C1 segment of cervical spinal cord (tissue), 14 donors: ENCODE measurements at places on chromosomes 16 and 17.

- DNase-seq = no peak
Measured at GRCh38 chr16:15897834-15898254, 9.4 kb upstream of the CEP20 start.

- DNase-seq = no peak
Measured at GRCh38 chr16:27719106-27719445, 169.1 kb downstream of the KATNIP start.

DNA sequence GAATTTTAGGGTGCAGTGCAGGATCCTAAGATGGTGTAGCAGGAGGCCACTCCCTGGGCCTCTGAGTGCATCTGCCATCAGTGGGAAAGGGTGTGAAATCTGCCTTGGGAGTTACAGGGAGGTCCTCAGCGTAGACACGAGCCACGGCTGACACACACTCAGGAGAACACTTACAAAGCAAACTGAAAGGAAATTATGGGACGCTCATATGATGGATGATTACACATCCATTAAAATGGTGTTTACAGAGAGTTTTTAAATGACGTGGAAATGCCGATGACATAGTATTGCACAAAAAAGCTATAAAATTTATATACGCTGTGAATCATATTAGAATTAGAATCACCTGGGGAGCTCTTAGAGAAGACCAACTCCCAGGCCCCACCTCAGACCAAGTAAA is 175.2 kb downstream of the CCDC182 start:
- DNase-seq = no peak

- DNase-seq = no peak
Measured at GRCh38 chr17:3835410-3836229, 10.4 kb downstream of the NCBP3 start.

DNA sequence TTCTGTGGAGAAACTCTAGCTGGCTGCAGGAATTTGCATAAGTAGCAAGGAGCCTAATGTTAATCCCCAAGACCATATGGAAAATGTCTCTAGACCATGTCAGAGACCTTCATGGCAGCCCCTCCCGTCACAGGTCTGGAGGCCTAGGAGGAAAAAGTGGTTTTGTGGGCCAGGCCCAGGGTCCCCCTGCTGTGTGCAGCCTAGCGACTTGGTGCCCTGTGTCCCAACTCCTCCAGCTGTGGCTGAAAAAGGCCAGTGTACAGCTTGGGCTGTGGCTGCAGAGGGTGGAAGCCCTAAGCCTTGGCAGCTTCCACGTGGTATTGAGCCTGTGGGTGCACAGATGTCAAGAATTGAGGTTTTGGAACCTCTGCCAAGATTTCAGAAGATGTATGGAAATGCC is 306.9 kb upstream of the CA10 start:
- no peak for DNase-seq

GRCh38 chr16:15396948-15397594 is 1.5 kb downstream of the MPV17L start:
- DNase-seq = no peak

DNA sequence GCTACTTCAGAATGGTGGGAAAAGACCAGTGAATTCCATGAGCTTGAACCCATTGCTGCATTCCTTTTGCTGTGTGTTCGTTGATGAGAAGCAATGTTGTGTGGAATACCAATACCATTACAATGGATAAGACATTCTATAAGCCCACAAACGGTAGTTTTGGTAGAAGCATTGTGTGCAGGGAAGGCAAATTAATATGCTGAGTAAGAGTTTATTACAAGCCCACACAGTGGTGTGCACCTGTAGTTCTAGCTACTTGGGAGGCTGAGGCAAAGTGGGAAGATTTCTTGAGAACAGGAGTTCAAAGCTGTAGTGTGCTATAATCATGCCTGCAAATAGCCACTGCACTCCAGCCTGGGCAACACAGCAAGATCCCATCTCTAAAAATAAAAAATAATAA is 19.9 kb upstream of the TENT4B start:
- DNase-seq = no peak

DNA sequence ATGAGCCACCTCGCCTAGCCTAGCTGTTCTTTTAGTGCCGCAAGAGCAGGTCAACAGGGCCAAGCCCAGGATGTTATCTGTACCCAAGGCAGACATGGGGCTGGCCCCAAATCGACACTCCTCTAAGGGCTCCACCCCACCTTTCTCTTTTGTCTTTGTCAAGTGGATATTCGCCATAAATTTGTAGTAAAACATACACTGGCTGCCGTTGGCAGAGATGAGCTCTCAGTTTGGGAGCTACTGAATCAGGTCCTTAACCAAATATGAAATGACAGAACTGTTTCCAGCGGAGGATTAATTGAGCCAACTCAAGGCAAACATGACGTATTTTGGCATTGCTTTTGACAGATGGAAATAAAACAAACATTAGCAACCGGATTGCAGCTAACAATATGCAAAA is 556.9 kb upstream of the CDH5 start:
- no peak for DNase-seq

- no peak for DNase-seq
Measured at GRCh38 chr17:43658900-43659299, 2.8 kb downstream of the MEOX1 start.

DNA sequence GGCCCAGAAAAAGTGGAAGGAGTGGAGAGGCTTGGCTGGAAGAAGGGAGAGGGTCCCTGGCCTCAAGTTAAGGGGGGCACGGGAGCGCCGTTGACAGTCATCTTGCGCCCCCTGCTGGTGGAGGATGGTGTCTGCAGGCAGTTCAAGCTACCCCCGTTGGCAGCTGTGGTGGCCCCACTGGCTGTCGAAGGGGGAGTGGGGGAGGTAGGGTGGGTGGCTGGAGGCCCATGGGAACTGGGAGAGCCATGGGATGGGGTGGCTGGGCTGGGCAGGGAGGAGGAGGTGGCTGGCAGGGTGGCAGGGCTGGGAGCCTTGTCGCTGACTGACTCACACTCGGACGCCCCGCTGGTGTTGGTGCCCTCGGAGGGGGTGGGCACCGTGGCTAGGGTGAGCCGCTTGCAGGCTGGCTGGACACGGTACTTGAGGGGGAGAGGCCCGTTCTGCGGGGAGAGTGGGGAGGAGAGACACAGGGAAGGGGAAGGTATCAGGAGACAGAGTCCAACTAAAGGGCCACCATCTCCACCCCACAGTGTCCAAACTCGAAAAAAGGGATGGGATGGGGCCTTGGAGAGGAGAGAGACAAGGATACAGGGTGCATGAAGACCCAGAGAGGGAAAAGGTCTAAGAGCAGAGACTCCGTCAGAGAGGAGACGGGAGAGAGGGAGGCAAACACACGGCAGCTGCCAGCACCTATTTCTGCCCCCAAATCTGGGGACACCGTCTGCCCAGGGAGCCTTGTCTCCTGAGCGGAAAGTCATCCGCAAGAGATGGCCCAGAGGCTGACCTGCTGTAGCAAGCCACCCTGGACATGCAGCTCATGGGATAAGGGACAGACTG is 5.2 kb downstream of the CISD3 start:
- DNase-seq = peak; percentile 17

DNA sequence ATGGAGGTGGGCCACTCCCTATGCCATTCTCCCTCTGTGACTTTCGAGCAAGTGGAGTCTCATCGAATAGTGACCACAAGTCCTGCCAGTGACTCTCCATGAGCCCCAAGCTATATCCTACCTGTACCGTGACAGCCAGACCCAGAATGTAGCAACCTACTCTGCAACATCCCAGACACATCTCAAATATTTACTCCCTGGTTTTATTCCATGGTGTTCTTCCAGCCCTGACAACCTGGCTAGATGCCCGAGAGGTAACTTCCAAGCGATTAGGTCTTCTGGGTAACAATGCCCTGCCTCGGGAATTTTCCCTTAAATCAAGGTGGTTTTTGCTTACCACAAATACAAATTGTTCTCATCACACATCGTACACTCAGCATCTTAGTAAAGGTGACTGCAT is 211.7 kb downstream of the ZFHX3 start:
- no peak for DNase-seq

DNA sequence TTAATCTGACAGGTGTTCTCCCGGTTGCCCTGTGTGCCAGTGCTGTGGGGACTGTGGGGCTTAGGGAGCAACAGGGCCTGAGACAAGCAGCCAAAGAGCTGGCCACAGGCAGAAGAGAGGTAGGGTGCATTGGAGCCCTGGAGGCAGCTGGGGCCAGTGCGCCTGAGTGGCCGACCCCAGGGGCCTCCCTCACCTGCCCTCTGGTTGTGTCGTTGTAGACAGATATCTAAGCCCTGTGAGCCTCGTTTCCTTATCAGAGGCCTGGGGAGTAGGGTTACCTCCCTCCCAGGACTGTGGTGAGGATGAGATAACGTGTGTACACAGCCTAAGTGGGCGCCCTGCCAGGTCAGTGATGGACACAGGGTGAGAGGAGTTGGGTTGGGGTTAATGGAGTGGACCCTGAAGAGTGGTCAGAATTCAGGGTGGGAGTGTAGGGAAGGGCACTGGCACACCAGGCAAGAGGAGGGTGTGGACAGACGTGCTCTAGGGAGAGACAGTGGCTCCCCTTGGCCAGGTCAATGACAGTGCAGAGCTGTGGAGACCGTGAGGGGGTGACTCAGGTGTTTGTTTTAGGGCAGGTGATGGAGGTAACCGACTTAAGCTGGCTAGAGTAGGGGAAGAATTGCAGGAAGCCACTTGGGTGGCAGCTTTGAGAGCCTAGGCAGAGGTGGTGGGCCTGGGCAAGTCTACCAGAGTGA is 3.4 kb downstream of the NARF start:
- no peak for DNase-seq

DNA sequence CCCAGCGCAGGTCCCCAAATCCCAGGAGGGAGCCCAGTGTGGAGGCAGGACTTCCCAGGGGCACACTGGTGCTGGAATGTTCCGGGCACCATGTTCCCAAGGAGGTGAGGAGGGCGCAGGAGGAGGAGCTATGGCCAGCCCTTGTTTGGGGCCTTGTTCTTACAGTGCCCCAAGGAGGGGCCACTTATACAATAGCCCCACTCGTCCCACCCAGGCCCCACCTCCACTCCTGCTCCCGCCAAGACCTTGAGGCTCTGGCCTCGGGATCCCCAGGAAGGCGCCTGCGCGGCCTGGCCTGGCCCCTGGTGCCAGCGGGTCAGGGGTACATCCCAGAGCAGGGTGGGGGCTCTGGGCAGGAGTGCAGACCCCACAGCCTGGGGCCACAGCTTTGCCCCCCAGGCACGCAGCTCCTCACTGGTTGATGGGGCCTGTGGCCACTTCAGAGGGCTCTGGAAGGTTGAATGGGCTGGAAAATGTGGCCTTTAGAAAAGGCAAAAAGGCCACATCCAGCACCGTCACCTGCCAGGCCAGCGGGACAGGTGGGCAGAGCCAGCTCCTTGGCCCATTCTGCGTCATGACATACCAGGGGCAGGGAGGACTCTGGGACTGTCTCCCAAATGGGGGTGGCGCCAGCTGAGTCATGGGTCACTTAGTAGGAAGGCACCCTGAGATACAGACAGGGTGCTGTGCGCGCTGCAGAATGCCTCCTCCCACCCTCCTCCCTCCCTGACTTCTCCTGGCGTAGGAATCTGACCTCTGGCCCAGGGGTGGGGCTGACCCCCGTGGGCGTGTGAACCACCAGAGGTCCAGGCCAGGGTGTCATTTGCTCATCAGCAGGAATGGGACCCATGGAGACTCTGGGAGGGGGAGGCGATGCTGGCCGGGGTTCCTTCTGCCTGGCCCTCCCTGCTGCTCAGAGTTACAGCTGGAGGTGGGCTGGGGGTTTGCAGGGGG is 32.3 kb upstream of the PVALEF start:
- no peak for DNase-seq

DNA sequence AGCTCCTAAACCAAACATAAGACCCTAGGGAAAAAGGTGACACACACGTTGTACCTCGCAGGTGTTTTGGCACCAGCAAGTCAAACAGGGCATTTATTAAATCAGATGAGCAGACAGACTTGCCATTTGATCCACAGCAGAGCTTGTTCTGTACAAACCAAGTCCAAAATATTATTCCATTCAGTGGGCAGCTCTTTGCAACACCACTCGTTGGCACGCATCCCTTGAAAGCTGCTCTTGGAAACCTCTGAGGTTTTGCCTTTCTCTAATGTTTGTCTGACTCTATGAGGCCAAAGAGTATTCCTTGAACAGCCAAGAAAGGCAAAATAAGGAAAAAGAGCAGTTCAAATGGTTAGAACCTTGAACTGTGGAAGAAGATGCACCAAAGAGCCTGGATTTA is 12.7 kb downstream of the TMEM100 start:
- DNase-seq = no peak

DNA sequence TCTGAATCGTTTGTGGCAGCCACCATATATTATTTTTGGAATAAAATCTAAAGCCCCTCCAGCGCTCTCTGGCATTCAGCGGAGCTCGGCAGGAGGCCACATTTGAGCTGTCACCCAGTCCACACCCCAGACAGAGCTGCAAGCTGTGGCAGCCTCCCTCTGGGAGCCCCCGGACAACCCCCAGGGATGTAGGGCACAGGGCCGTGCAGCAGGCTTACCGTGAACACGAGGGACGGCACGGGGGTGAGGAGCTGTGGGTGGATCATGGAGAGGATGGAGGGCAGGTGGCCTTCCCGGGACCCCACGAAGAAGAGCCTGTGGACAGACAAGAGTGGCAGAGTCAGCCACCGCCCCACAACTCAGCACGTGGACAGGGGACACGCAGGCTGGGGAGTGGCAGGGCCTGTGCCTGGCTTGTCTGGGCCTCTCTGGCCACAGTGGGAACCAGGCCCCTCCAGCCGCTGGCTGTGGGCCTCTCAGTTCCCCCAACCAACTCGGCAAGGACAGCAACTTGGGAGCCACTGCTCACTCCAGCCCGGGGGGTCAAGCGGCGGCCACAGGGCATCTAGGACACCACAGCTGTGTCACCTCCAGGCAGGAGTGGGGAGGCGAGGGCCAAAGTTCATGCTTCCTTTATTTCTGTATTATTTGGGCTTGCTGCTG is 31.5 kb downstream of the SLC7A5 start:
- no peak for DNase-seq

DNA sequence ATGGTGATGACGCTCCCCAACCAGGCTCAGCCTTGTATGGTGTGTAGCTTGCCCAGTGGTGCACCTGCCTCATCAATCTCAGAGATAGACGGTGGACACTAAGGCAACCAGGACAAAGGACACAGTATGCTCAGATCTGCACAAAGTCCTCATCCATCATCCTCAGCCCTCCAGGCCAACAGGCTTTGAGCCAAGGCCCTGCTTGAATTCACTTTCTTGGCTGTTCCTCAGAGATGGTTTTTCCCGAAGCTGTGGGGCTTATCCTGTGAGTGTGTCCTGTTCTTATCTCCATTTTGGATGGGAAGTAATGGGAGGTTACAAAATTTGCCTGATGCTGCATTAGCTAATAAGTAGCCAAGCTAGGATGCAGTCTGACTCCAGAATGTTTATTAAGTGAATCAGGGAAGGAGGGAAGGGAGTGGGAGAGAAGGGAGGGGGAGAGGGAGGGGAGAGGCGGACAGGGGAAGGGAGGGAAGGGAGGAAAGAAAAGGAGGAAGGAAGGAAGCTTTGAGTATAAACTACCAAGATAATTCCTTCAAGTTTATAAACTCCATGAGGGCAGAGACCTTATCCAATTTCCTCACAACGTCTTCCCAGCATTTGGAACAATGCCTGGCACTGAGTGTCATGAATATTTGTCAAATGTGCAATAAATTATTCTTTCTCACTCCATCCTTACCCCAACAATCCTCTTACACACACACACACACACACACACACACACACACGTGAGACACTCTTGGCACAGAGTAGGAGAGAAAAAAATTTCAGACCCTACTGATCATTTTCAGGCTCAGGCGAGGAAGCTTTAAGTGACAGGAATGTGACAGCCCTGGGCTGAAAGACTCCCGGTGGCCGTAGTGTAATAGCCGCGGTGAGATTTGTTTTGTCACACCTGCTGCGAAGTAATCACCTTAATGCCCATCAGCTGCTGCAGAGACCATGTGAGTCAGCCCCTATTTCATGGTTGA is 84.3 kb downstream of the BMERB1 start:
- DNase-seq = no peak
